ENCODE measurements at places on chromosomes 2 and 18.

GRCh38 chr2:170277951-170278350 is 100.0 kb downstream of the MYO3B start:
- DNase-seq = no peak

DNA sequence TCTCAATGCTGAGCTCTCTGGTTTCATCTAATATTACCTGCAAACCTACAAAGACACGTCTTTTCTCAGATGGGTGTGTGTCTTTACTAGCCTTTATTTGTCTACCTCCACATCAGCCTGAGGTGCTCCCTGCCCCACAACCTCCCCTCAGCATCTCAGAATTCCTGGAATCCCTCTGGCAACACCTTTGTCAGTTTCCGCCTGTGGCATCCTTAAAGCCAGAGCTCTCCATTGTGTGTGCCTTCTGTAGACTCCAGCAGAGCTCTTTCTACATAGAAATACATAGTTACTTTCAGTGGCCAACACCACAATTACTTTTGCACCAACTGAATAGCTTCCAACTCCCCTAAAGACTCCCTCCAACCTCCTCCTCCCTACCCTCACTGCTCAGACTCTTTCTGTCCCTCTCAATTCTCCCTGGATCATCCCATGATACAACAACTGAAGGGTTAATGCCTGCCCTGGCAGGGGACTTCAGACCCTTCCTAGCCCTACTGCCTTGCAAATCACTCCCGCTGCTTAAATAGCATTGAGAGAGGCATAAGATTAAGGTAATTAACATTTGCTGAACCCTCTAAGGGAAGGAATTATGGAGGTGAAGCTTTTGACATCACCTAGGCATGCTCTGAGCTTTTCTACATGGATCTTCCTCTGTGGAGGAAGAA is 39.6 kb upstream of the RMDN2 start:
- DNase-seq = no peak

DNA sequence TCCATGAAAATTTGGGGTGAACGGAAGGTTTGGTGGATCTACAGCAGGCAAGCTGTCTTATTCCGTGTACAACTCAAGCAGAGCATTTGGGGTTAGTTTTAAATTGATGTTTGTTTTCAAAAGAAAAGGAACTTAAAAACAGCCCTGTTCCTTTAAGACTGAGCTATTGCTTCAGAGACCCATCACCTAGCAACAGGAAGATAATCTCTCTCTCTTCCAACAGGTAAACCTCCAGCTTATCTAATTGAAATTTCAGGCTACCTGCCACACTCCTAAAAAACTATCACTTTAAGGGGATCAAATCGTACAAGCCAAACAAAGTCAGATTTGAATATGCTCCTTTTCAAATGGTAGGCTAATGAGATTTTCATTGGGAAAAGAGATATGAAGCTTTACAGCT is 101.8 kb downstream of the RNF152 start:
- DNase-seq = no peak

GRCh38 chr2:241720099-241720498 is 14.3 kb upstream of the D2HGDH start:
- no peak for DNase-seq

GRCh38 chr2:10019602-10020400 is 23.5 kb upstream of the KLF11 start:
- DNase-seq = no peak

- DNase-seq = no peak
Observed at GRCh38 chr2:17148407-17149145, 369.7 kb downstream of the RAD51AP2 start.

DNA sequence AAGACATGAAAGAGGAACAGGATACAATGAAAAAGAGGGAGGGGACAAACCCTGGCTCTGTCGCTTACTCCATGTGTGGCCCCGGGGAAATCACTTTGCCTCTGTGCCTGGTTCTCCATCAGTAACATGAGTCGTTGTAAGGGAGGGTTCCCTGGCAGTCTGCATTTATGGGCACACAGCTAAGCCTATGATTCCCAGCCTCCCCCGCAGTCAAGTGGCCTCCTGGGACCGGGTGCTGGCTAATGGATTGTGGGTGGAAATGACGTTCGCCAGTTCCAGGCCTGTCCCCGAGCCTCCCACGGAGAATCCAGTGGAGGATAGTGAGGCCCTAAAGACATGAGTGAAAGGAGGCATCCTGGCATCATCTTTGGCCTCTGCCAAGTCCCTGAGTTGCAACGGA is 42.7 kb downstream of the SFXN5 start:
- DNase-seq = no peak

DNA sequence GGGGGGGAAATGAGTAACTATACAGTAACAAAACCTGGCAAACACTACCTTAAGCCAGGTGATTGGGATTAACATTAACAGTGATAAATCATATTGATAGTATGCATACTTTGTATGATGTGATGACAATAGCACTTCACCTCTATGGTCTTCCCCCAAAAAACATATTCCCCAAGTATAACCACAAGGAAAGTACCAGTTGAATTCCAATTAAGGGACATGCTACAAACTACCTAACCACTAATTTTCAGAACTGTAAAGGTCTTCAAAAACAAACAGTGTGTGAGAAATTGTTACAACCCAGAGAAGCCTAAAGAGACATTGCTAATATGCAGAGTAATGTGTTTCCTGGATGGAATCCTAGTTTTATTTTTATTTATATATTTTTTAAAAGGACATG is 152.4 kb downstream of the ZRANB3 start:
- DNase-seq = no peak

DNA sequence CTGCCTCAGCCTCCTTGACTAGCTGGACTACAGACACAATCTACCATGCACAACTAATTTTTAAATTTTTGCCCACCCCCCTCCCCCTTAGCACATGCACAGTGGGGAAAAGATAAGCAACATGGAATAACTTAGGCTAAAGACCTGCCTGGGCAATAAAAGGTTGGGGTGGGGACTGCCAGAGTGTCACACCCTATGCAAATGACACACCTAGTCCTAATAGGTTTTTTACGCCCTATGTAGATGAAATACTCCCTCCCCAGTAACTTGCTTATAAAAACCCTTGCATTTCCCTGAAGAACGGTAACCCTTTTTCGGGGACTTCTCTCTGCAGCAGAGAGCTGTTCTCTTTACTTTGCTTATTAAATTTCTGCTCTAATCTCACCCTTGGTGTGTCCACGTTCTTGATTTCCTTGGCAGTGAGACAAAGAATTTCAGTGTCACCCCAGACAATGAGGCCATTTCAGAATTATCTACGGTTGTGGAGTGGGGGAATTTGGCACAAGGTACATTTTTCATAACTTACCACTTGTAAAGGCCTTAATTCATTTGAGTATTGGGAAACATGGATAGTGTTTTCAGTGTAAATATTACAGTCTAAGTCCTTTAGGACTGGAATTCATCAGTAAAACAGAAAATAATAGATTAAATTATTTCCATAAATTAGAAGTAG is 109.2 kb downstream of the NOL4 start:
- DNase-seq = no peak

- no peak for DNase-seq
Observed at GRCh38 chr2:168592181-168592831, 136.2 kb downstream of the CERS6 start.

- no peak for DNase-seq
Observed at GRCh38 chr2:136874258-136874657, 108.9 kb downstream of the THSD7B start.

DNA sequence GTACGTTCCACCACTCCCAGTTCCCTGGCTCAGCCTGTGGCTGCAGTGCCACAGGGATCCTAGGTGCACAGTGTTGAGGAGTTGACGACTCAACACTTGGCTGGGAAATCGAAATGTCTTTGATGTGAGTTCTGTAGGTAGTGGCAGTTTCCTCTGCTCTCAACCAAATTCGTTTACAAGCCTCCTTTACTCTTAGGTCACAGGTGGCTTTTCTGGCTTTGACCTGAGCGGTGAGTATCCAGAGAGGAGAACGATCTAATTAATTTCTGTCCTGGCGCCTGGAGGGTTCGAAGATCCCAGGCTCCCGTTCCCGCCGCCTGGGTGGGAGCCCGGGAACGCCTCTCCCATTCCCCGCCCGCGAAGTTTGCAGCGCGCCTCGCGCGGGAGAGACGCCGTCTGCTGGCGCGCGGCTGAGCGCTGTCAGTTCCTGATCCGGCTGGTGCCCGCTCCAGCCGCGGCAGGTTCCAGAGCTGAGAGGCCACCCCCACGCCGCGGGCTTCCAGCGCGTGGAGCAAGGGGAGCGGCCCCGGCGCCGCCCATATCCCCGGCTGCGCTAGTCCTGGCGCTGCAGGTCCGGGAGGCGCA is at the start of gene LAMA3:
LAMA3 (plus strand) TSS at position 423 of the 585 bp plus-strand sequence. CDS start 231 bp downstream, outside the sequence.
- DNase-seq = no peak

- no peak for DNase-seq
Observed at GRCh38 chr2:177268901-177269300, 4.4 kb upstream of the NFE2L2 start.

DNA sequence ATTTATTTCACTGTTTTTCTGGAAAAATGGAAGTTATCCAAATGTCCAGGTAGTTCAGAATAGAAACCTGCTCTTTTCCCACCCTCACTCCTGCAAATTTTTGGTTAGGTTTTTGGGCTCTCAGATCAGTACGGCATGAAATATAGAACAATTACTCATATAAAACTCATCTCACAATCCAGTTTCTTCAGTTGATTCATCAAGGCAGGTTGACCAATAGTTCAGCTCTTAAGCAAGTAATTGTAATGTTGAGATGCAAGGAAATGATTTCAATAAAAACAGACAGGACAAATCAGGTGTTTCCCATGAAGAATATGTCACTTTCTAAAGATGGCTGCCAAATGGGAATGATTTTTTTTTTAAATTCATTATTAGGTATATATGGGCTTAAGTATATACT is 2.0 kb downstream of the RAB27B start:
- no peak for DNase-seq

DNA sequence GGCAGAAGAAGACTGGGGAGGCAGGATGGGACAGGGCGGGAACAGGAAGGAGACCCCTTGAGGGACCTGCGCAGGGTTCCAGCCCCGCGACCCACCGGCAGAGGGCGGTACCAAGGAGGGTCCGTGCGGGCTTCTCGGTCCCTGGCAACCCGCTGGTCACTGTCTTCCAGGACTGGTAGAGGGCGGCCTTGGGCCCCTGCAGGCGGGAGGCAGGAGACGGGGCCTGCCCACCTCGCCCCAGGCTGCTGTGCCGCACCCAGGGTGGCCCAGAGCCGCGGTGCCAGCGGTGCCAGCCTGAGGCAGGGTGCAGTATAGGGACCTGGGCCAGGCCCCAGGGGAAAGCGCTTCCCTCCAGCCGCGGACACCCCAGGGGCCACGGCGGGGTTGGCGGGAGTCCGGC is 34.5 kb downstream of the NEURL3 start:
- no peak for DNase-seq

DNA sequence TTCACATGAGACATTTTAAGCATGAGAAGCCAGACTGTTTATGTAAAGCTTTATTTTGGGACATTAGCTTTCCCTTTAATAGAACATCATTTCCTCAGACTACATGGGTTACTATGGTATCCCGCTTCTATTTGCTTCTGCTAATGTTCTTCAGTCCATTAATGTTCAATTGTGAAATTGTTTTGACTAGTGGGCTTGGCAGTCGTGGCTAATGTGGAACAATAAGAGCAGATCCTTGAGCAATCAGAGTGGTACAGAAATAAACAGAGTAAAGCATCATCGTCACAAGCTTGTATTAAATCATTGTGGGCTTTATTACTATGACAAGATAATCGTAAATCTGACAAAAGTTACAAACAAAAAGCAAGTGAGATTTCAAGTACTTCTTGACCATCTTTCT is 60.2 kb downstream of the PDE1A start:
- DNase-seq = no peak

DNA sequence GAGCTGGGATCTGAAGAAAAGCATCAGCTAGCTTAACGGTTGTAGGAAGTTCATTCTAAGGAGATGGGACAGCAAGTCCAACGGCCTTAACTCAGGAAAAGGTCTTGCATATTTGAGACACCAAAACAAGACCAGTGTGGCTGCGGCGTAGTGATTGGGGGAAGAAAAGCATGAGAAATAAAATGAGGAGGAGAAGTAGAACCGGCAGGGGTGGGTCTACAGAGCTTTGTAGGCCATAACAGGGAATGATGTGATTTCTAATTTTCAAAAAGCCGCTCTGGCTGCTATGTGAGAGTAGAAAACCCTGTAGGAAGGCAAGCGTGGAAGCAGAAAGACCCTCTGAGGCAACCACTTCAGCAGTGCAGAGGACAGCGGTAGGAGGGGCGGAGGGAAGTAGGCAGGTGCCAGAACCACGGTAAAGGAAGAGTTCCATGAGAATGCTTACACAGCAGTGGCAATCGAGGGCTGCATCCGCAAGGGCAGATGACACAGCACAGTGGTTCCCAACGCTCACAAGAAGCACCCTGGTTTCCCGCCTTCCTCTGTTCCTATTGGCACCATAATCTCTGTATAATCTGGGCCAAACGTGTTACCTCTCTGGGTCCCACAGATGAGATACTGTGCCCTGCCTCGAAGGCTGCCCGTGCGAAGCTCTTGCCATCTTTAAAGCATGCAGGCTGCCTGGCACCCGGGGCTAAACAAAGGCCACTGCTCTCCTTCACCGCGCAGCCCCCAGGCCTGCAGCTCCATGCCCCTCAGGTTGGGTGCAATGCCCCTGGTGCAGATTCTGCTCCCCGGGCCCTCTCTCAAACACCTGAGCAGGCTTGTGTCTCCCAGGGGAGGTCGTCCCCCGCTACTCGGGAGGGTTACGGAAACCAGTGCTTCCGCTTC is 795 bp downstream of the ANKRD39 start:
- no peak for DNase-seq

GRCh38 chr2:217709478-217710210 is 293.2 kb downstream of the TNS1 start:
- no peak for DNase-seq

GRCh38 chr2:221346411-221346810 is 225.7 kb downstream of the EPHA4 start:
- no peak for DNase-seq

DNA sequence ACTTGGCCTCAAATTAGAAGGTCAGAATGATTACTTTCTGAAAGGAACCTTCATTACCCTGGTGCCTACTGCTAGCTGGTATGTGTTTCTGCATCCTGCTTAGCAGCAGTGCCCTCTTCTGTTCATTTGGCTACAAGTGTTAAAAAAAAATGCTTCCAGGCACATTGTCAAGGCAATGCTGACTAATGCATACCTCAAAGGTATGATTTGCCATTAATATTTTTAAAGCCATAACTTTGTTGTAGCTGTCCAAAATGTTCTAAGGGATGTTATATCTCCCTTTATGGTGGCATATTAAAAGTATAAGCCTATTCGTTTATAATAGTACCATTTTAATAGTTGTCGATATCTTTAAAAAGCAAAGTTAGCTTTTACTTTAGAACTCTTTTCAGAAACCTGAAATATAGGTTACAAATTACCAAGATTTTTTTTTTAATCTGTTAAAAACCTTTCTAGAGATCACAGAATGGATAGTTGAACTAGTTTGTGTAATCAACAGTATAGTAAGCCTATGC is 52.0 kb upstream of the FAM171B start:
- no peak for DNase-seq

GRCh38 chr2:234954551-234954992 is 2.8 kb downstream of the SH3BP4 start:
- DNase-seq = no peak

- no peak for DNase-seq
Observed at GRCh38 chr2:134461511-134461910, 207.6 kb downstream of the MGAT5 start.

GRCh38 chr18:45510656-45511055 is 104.6 kb upstream of the SLC14A2 start:
- DNase-seq = no peak

- DNase-seq = no peak
Observed at GRCh38 chr2:98772536-98772935, 41.6 kb upstream of the MGAT4A start.
